ENCODE measurements at places on chromosomes 11 and 22.

DNA sequence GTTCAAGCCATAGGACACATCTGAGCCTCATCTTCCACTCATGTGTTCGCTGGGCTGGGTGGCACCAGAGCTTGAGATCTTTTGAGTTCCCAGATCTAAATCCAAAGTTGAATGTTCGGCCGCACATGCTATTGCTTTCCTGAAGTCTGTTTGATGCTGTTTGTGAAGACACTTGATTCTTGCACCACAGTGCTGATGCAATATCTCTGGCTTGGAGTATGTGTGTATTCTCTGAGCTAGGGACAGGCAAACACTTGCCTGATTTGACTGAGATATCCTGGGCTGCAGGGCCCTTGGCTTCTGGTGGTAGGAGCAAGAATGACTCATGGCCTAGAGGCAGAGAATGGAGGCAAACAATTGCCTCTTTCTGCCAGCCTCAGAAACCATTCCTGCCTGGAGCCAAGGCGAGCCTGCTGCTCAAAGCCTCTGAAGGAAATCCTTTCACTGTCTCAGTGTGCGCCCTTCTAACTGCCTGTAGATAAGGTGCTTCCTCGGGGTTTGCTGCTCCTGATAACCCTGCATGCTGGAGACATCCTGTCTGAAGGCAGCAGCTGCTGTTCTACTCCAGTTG, 73.0 kb downstream of the CYB5R2 start:
- DNase-seq, result no peak

DNA sequence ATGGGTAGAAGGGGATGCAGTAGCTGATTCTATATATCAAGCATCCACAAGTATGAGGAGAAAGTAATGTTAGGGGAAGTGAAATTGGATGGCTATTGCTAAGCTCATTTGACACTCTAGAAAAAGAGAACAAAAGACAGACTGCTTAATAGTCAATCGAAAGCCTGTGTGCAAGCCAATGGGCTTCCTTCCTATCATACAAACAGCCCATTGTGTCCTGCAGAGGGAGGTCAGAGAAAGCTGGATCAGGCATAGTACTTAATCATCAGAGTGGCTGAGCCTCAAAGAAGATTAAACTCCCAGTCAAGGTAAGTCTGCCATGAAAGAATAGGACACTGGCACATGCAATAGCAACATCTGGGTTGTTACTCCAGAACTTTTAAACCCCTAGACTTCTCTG, 50.9 kb upstream of the PGR start:
- DNase-seq, result no peak

DNA sequence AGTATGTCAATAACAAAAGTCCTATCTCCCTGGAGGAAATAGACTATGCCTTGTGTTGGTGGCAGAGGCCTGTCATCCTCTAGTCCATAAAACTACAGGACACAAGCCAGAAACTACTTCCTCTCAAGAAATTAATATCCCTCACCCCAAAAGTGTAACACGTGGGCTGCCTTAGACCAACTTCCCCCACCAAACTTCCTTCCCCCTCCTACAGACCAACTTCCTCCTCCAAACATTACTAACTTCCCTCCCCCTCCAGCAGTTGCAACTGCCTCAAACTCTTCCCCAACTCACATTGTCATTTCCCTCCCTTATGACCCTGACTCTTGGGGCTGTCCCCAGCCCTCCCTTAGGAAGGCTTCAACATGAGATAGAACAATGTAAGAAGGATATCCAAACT, 6.3 kb downstream of the OR52K2 start:
- no peak for DNase-seq

- no peak for DNase-seq
Observed at GRCh38 chr11:34175284-34176019, 70.0 kb downstream of the NAT10 start.

DNA sequence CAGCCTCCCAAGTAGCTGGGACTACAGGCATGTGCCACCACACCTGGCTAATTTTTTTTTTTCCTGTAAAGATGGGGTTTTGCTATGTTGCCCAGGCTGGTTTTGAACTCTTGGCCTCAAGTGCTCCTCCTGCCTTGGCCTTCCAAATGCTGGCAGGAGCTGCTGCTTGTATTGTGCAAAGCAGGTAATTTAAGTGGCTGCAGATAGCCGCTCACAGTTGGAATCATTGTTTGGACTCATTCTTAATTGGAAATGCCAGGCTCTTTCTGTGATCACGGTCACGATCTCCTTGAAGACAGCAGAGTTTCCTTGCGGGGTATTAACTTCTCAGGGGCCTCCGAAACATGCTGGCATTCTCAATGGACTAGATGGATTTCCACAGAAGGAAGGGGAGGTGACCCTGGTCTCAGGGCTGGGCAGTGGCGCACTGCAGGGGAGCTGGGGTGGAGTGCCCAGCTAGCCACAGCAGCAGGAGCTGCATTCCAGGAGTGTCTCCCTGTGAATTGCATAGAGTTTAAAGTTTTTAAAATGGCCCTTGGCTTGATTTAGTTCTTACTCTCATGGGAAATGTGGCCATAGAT, 136.1 kb downstream of the MORC2 start:
- no peak for DNase-seq

Data from activated naive CD4-positive, alpha-beta T cell treated with Interleukin-2 at 50 U/mL for 16 hours (primary cell).